ENCODE measurements at places on chromosomes 16 and 17.
A peak's percentile ranks its signal among the peaks of the same experiment; 100 is the strongest.

GRCh38 chr16:58021661-58022551 lies 3.6 kb upstream of the MMP15 start:
- peak; percentile 41 for DNase-seq

DNA sequence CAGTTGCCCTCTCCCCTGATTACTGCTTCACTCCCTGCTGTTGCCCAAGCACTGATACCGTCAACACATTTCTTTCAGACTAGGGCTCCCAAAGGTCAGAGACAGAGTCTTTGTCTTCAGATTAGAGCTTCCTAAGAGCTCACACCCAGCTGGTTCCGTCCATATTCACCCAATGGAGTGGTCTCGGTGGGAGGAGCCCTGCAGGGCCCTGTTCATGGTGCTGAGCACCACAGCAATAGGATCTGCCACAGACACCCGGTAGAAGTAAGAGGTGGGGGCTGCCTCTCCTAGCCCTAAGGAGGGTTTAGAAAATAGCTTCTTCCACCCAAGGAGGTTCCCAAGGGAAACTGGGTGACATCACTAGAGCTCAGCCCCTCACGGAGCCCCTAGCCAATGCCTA lies 128.3 kb downstream of the CCDC144A start:
- DNase-seq = no peak

GRCh38 chr16:52825892-52826291 lies 226.8 kb downstream of the CHD9NB start:
- DNase-seq = no peak

- DNase-seq = no peak
These were observed 19.6 kb downstream of the MPP3 start for GRCh38 chr17:43813386-43813785.

GRCh38 chr16:51181503-51181811 lies 30.4 kb upstream of the SALL1 start:
- no peak for DNase-seq

- DNase-seq = no peak
These were observed 52.6 kb upstream of the KDM6B start for GRCh38 chr17:7781429-7781828.
